Thoracic aorta (tissue), 2 donors: ENCODE measurements at places on chromosomes 12 and 14.

GRCh38 chr12:113854385-113855142 is 111.6 kb downstream of the RBM19 start:
- DNase-seq = no peak

- no peak for DNase-seq
Observed at GRCh38 chr12:111573476-111573875, 25.6 kb downstream of the ATXN2 start.

- no peak for DNase-seq
Observed at GRCh38 chr12:121296618-121297434, at the start of gene CAMKK2. Gene CAMKK2 (minus strand): TSS chr12:121296709. CDS start chr12:121274526, 22,183 bp downstream.

DNA sequence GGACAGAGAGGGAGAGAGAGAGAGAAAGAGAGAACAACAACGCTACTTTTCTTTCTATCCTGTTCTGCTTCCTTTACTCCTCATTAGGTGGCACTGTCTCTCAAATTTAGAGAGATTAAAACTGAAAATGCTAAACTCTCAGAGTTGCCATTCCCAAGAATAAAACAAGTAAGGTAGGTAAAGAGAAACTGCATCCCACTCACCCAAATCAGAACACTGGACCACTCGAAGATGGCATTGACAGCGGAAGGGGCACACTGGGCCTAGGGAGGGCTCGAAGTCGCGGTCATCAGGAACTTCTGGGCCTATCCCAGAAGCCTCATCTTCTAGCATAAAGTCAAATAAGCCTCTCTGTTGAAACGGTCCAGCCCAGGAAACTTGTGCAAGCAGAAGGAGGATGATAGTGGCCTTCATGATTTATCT is 4.5 kb downstream of the DCN start:
- DNase-seq = no peak

DNA sequence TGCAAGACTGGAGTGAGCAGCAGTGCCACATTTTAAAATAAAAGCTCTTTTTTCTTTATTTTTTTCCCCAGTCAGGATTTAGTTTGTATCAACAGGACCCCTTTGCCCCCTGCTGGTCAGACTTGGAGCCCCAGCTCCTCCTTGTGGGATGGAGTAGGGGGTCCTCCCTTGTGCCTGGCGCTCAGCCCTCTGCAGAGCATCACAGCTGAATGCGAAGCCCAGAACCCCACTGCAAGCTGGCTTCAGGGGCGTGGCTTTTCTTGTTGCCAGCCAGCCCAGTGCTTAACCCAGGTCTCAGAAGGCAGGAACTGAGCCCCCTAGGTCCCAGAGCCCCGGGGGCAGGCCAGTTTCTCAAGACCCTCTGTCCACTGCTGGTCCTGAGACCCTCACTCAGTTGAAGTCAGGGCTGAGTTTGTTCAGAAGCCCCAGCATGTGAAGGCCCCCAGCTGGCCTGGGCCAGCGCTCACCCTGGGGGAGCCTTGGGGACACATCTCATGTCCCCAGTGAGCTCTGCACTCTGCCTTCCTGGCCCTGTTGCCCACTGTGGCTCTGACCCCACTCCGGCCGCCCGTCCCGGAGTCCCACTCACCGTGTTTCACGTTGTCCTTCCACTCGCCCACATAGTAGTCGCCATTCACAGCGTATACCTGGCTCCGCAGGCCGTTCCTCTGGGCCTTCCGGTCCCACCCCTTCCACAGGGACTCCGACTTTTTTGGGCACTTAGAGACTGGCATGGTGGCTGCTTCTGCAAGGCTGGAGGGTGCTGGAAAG is 519 bp downstream of the MORN3 start:
- DNase-seq = no peak

DNA sequence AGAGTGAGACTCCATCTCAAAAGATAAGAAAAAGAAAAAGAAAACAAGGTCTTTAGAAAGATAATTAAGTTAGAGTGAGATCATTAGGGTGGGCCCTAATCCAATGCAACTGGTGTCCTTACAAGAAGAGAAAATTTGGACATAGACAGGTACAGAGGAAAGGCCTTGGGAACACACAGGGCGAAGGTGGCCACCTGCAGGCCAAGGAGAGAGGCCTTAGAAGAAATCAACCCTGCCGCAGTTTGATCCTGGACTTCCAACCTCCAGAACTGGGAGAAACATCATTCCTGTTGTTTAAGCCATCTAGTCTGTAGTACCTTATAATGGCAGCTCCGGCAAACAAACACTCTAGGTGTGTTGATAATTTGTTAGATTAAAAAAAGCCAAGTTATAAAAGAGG is 491.9 kb downstream of the MED13L start:
- DNase-seq = no peak

- DNase-seq = no peak
Observed at GRCh38 chr14:69289811-69290520, 30.0 kb downstream of the GALNT16 start.
